ENCODE measurements at places on chromosomes 4 and X.
A peak's percentile ranks its signal among the peaks of the same experiment; 100 is the strongest.

- DNase-seq: no peak
These were observed 905.2 kb downstream of the TRAM1L1 start for GRCh38 chr4:116180157-116180601.

DNA sequence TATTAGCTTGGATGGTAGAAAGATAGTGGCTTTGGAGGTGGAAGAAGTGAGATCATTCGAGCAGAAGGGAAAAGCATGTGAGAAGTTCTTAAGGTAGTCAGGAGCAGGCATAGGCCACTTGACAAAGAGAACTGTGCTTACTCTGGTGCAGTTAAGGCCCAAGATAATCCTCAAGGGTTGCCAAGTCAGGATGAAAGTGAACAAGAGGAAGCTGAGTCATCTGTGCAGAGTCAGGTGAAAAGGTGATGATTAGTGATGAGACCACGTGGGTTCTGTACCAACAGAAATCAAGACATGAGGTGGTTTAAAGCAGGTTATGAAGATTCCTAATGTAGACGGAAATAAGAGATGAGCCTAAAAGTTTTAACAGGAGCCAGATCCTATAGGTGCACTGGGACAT, 369.8 kb downstream of the DTHD1 start:
- DNase-seq: no peak

GRCh38 chr4:147388018-147388417, 92.9 kb upstream of the EDNRA start:
- DNase-seq: no peak

DNA sequence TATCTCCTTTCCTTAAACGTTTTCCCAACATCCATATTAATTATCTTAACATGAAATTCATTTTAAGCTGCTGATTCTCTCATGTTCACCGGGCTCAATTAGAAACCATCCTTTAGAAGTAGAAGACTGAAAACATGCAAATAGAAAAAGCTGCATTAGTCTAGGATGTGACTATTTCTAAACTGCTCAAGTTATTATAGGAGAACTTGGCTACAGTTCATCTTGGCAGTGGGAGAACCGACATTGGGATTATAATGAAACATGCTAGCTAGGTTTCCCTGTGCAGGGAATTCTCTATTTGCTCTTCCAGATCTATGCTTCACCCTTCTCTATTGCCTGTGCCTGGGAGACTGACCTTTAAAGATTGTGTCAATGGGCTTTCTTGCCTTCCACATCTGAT, 151.0 kb upstream of the PPARGC1A start:
- no peak for DNase-seq

- DNase-seq: no peak
These were observed 244.8 kb upstream of the PSAPL1 start for GRCh38 chr4:7679406-7680040.

- no peak for DNase-seq
These were observed 11.1 kb downstream of the ACSL1 start for GRCh38 chr4:184814686-184815045.

GRCh38 chrX:110241816-110242215, 76.1 kb downstream of the AMMECR1 start:
- DNase-seq: no peak

DNA sequence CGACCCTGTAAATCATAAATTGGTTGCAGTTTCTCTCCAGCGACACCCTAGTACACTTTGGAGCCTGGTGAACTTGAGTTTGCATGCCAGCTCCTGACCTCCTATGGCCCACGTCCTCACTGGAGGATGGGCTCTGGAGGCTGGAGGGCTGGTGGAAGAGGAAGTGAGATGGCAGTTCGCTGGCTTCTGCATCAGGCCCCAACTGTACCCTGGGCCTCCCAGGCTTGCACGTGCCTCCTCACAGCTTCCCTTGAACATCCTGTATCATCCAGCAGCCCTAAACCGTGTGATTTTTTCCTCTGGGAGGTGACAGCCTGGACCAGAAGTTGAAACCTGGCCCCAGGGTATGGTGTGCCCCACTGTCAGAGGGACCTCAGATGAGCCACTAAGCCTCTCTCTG, 78.5 kb downstream of the HTRA3 start:
- no peak for DNase-seq

- no peak for DNase-seq
These were observed 15.2 kb upstream of the PCYT1B start for GRCh38 chrX:24662352-24662751.

- DNase-seq: no peak
These were observed 95.1 kb downstream of the IL15 start for GRCh38 chr4:141731481-141731880.

DNA sequence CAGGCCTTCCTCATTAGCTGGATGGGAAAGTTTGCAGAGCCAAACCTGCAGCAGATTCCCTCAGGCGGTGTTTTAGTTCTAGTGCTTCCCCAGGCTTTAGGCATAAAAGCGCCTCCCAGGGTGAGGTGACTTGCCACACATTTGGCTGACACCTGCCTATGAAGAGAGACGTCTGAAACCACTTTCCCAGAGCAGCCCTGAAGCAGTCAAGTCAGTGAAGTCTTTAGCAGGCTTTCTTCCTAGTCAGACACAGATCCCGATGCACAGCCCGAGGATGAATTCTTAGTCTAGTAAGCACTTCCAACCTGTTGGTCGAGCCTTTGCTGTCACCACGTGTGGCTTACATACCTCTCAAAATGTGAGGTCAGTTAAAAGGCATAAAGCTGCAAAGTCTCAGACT, 484.1 kb downstream of the SMARCA1 start:
- DNase-seq: no peak

DNA sequence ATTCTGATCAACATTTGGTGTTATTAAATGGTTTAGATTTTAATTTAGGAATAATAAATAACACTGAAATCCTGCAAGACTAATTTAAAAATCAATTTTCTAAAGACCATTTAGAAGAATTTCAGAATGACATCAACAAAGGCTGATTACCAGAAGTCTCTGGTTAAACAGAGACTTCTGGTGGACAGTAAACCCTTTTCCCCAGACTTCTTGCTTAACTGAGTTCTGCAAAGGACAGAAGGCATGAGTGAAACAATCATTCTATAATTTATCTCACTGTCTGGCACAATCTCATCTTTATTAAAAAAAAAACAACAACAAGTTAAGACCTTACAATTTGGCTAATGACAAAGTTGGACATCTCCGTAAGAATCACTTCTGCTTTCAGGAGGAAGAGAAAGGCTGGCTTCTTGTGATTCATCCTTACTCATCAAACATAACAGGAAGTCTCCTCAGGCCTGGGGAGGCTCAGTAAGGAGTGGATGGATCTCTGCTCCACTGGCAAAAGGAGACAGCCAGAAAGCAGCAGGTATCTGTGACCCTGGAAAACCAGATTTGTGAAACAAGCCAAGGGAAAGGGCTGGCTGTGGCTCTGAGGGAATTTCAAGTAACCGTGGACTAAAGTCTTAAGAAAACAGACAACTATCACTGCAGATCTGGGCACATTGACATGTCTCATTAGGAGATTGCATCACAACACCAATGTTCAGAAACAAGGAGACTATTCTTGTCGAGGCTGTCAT, 908 bp upstream of the TLR6 start:
- DNase-seq: no peak

- DNase-seq: no peak
These were observed 65.6 kb downstream of the RBPJ start for GRCh38 chr4:26386386-26386785.

DNA sequence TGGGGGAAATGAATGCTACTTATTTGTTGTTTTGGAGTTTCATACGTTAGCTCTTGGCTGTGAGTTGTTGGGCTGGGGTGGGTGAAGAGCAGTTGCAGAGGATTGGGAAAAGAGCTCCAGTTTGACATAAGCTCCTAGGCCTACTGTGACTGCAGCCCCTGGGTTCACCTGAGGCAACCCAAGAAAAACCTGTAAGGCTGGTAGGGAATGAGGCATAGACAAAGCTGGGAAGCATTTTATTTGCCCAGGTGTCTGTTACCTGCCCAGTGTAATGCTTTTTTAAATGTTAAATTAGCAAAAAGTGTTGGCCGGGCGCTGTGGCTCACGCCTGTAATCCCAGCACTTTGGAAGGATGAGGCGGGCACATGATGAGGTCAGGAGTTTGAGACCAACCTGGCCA, 160.0 kb downstream of the FHIP1A start:
- no peak for DNase-seq

DNA sequence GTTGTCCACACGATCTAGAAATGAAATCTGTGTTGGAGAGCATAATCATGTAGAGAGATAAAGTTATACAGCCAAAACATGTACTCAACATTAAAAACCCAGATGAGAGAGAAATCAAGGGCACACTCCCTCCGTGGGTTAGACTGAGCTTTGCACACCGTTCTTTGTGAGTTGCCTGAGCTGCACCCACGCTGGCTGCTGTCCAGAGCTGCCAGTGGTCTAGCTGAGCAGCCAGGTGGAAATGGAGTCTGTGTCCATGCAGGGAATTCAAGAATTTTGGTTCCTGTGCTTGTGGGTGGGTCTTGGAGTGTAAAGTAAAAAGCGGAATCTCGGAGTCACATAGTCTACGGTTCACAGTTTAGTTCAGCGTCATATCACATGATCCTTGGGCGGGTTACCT, 84.6 kb downstream of the GPR143 start:
- no peak for DNase-seq

DNA sequence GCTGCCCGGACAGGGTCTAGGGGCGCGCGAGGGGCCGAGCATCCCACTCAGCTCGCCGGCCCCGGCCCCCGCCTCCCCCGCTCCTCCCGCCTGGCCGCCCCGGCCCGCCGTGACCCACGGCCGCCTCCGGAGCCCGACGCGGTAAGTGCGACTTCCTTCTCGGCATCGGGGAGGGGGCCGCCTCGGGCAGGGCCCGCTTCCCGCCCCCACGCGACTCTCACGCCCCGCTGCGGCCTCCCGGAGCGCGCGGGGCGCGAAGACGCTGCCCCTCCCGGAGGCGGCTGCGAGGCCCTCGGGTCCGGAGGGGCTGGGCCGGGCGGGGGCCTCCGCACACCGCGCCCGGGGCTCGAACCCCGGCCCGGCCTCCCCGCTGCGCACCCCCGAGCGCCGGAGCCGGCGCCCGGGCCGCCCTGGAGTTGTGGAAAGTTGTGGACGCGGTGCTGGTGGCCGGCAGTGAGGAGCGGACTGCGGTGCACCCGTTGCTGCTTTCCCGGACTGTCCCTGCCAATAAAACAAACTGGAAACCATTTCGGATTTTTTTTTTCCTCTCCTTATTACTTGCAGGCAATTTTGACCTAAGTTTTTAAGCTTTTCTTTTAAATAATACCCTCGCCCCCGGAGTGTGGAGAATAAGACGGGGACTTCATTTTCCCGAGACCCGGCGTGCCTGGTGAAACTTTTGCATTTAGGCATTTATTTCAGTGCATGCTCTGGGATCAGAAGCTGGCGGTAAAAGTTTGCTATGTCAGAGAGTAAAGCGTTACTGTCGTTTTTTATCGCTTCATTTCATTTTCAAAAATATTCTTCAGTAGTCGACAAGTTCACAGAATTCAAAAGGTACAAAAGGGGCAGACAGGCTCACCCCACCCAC, 13.0 kb upstream of the TMEM156 start:
- peak; percentile 27 for DNase-seq

GRCh38 chr4:5878359-5878758, 14.5 kb downstream of the CRMP1 start:
- DNase-seq: no peak

- DNase-seq: no peak
These were observed 64.0 kb downstream of the ADRA2C start for GRCh38 chr4:3829956-3830773.

- no peak for DNase-seq
These were observed 35.1 kb upstream of the TAPT1 start for GRCh38 chr4:16261313-16261878.

DNA sequence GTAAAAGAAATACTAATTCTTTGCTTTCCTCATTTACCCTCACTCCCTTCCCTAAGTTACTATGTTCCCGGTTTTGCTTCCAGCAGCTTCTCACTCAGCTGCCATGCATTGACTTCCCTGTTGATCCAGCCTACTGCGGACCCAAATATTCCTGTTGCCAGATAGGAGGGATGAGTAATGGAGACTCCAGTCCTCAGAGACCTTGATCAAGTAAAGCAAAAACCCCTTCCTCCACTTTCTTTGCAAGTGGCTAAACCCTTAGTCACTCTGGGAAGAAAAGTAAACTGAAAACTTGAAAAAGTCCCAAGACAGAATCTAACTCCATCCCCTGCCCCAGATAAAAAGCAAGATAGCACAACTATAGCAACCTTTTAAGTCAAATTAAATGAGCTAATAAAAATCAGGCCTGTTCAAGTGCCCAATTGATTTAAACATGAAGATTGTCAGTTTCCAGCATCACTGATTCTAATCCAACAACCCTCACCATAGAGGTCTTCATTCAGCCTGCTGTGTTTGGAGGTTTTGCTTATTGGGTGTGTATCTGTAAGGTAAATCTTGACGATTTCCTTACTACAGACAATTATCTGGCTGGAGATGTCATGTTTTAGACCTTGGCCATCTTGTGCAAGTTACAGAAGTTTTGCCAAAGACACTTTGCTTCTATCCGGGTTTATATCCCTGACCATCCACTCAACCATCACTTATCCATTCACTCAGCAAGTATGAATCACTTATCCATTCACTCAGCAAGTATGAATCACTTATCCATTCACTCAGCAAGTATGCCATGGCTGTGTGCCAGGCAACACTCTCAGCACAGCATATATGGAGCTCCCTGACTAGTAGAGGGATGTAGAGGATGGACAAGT, 17.6 kb downstream of the FGFBP1 start:
- DNase-seq: no peak

GRCh38 chrX:10040961-10041360, 73.8 kb downstream of the CLDN34 start:
- no peak for DNase-seq

DNA sequence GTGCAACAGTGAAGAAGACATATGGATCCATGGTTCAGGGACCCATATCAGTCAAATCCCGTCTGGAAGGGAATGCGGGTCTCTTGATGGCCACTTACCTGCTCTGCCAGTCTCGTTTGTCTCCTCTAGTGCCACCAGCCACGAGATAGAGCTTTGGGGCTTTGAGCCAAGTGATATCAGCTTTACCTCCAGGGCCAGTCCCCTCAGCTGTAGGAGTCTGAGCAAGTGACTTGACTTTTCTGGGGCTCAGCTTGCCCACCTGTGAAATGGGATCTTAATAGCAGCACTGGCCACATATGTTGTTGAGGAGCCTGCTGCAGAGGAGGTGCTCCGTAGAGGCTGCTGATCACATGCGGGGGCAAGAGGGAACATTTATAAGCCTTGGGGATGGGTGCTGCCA, 1.2 kb downstream of the SLC2A9 start:
- no peak for DNase-seq

DNA sequence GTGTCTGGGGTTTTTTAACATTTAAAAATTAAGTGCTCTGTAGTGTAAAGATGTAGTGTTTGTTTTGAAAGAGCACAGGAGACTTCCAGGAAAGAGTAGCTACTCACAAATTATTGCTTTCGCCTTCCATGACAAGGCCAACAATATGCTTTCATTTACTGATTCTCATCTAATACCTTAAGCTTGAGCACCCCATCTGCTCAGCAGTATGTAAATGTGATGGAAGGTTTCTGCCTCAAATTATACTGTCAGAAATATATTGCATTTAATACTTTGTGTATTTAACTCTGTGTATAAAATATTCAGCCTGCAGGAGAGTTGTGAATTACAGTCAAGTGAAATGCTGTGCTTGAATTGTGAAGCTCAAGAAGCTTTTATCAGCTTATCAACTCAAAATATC, 296.3 kb upstream of the ATOH1 start:
- no peak for DNase-seq
